Activated CD4-positive, CD25-positive, alpha-beta regulatory T cell treated with anti-CD3 and anti-CD28 coated beads, Interleukin-2, amount 50 U/mL, for 24 hours (primary cell): ENCODE measurements at places on chromosomes 5 and 9.

DNA sequence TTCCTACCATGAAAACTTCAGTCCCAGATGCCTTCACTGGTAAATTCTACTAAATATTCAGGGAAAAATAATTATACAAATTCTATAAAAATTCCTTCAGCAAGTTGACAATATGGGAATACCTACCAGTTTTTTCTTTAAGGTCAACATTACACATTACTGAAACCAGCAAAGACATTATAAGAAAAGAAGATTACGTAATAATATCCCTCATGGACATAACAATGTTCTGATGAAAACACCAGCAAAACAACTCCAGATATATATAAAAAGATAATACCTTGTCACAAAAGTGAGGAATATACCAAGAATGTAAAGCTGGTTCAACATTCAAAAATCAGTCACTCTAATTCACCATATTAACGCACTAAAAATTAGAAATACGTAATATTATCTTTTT is 507.9 kb downstream of the DMRTA1 start:
- ATAC-seq = no peak

DNA sequence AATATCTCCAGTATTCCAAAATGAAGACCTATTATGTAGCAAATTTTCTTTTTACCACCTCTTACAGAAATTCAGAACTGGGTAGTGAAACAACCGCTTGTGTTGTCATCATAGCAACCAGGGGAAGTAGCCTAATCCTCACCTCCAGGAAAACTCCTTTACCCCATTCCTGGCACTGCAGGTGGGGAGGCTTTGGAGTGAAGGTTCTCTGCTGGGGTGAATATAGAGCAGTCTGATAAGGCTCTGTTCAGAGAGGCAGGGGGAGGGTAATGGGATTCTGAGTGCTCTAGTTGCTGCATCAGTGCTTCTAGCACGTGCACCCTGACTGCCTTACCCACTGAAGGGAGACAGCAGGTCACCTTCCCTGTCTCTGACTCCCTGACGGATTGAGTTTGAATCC is 116.2 kb downstream of the MAN2A1 start:
- ATAC-seq = no peak

- no peak for ATAC-seq
Observed at GRCh38 chr9:113737517-113738271, 138.4 kb upstream of the ZNF618 start.

DNA sequence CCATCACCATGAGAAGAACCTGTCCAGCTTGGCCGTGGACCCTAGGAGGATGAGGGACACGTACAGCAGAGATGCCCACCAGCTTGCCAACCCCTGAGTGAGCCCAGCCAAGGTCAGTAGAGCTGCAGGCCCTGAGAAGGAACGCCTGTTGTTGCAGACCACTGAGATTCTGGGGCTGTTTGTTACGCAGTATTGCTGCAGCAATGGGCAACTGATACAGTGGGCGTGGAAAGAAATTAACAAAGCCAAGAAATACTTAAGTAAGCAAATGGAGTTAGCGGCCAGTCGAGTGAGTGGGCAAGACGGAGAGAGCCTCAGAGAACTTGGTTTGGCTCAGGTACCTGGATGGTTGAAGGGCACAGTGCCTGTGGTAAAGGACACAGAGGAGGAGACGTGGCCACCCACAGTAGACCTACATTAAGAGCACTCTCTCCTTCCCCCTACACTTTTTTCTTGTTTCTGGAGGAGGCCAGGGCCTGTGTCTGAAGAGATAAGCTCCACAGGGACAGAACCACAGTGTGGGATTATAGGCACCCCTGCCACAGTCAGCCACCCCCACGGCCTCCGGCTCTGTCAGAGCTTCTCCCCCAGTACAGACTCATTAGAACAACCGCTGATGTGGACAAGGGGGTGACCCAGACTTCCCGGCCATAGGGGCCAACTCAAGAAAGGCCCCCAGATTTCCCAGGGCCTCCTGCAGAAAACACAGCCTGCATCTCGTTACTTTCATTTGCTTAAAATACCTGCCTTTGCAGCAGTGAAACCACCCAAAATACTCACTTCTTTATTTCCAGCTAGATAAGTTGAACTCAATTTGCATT is 40.1 kb upstream of the GRHPR start:
- ATAC-seq = no peak

GRCh38 chr5:137668637-137669036 is 67.3 kb downstream of the KLHL3 start:
- ATAC-seq = no peak

GRCh38 chr9:37290366-37290939 is 132.0 kb upstream of the GRHPR start:
- ATAC-seq = peak; percentile 30

- no peak for ATAC-seq
Observed at GRCh38 chr5:76942581-76942980, 10.3 kb upstream of the CRHBP start.
